ENCODE measurements at places on chromosomes 13 and 19.

DNA sequence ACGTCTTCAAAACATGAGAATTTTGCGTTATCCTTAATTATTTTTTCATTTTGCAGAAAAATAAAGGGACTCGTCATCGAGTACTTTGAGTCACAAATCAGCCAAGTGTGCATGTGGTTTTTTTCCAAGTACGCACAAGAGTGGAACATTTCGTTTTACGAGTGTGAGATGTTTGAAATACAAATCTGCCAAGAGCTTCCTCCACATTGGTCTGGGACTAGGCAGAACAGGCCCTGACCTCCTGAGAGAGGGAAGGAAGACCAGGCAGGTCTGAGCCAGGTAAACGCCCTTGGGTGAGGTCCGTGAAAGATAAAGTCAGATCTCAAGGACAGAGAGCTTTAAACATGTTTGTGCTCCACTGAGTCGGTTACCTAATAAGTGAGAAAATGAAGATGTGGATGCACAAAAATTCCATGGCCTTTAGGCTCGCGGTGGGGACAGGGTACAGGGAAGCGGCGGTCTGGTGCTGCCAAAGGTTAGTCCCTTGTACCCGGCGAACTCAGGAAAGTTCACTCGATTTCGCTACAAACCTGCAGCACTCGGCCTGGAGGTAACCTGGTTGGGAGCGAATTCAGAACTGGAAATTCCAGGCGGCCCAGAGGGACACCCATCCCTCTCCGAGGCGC is 473 bp upstream of the ITM2B start:
- no peak for DNase-seq

DNA sequence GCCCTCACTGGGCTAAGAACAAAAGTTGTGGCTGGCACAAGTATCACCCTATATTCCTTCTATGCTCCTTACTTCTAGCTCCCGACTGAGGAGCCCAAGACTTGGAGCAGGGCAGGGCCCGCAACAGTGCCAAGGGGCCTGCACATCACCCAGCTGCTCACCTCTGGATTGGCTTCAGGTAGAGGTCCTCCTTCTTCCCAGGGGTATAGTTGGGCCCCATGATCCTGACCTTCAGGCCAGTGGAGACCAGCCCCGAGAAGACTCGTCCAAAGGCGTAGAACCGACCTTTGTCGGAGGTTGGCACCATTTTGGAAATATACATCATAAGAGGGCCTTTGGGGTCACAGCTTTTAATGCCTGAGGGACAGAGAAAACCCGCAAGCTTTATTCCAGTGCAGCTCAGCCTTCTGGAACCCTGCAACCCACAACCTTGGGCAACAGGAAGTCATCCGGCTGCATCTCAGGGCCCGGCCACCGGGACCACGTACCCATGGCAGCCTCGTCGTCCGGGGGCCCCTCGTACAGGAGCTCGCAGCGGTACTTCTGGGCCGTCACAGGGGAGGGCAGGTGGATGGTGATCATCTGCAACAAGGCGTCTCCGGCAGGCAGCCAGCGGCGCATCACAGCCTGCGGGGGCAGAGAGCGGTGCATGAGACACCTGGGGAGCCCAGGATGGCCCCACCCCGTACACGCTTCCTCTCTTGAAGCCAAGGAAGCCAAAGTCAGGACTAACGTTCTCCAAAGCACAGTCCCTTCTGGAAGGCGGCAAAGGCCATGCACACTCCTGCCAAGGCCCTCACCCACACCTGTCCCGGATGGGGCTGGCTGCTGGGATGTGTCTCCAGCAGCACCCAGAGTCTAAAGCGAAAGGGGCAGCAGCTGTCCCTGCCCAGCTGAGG is 4.7 kb downstream of the EEF2 start:
- no peak for DNase-seq

GRCh38 chr13:43757266-43757665 is 29.5 kb downstream of the ENOX1 start:
- DNase-seq, result no peak

DNA sequence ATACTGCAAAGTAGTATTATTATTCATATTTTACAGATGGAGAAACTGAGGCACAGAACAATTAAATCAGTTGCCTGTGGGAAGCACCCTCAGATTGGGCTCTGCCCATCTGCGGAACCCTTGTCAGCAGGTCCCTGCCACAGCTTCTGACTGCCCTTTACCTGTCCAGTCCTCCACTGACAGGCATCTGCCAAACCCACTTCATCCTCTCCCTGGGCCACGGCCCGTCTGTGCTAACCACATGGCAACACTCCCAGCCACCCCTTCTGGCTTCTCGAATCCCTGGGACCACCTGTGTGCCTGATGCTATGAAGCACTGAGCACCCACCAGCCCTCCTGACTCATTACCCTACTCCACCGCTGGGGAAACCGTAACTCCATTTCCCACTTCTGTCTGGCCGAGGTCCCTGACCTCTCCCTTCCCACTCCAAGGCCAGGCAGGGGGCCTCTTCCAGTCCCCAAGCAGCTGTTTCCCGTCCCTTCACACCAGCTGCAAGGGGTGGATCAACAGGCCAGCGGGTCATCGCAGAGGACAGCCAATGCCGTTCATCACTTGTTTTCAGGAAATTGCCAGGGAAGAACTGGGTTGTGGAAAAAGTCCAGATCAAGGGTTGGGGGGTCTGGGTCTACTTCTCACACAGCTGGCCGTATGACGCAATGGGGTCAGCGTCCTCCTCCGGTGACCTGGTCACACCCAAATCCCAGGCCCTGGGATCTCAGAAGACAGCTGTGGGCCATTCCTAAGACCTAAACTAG is 2.5 kb downstream of the KANK3 start:
- DNase-seq, result no peak

DNA sequence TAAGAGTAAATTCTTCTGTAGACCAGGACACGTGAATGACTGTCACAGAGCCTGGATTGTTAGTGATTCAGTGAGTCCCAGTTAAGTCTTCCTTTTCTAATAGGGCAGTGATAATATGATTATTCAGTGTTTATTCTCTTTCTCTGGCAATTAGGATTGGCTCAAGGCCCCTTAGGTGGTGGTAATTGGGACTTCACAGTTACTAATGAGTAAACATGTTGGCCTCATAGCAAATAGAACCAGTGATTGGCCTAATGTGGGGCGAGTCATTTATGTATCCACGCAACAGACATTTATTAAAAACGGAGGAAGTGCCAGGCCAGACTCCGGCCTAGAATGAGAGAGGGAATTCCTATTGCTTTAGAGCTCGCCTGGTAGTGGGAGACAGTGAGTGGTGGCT is 72.4 kb downstream of the SHISA2 start:
- no peak for DNase-seq

DNA sequence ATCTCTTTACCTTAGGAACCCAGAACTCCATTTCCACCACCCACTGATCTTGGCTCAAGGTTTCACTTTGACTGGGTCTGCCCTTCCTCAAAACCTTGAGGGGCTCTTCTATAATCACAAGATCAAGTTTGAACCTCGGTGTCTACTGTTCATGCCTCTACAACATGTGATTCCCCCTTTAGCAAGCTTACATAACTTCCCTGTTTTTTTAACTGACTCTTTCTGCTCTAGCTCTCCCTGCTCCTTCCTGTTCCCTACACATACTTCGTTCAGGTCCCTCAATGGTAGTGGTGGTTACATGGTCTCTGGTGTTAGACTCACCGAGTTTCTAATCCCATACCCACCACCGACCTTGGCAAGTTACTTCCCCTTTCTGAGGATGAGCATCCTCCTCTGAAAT is 26.7 kb downstream of the CEACAM8 start:
- no peak for DNase-seq

All from activated T-cell treated with anti-CD3 and anti-CD28 coated beads for 24 hours (primary cell).